Fibroblast of the aortic adventitia (primary cell): ENCODE measurements at places on chromosomes 6 and 20.

DNA sequence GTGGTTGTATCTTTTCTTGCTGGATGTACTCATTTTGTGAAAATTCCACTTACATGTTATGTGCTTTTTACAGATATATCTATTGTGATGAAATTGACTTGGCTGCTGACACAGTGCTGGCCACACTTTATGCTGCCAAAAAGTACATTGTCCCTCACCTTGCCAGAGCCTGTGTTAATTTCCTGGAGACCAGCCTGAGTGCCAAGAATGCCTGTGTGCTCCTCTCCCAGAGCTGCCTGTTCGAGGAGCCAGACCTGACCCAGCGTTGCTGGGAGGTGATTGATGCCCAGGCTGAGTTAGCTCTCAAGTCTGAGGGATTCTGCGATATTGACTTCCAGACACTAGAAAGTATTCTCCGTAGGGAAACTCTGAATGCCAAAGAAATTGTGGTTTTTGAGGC, 4.9 kb downstream of the BTBD3 start:
- DNase-seq: no peak

DNA sequence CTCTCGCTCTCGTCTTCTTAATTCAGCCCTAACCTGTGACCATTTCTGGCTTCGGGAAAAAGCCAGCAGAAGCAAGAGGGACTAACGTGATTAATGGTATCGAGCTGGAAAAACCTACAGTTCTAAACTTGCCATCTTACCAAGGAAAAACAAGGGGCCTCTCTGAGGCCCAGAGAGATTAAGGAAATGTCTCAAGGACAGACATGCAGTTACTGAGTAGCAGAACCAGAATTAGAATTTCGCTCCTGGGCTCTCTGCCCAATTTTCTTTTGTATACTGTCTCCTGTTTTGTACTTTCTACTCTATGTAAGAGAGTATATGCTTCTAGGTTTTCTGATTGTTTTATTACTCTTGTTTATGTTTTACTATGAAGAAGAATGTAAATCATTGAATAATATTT, 67.8 kb upstream of the LTV1 start:
- DNase-seq: no peak

DNA sequence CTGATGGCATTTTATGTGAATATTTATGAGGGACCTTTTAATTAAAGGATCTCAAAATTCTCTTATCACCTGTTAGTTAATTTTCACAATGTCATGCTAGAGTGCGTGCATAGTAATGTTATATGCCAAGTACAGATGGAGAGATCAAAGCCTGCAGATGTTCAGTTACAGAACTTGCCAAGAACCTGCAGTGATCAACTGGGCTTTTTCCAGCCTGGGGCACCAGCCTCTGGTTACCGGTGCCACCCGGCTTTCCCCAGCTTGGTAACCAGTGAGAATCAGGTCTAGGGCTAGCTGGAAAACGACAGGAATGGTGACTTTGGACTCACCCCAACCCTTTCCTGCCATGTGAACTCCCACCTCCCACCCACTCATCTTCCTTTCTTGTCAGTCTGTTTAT, 91.8 kb downstream of the CAP2 start:
- DNase-seq: no peak

DNA sequence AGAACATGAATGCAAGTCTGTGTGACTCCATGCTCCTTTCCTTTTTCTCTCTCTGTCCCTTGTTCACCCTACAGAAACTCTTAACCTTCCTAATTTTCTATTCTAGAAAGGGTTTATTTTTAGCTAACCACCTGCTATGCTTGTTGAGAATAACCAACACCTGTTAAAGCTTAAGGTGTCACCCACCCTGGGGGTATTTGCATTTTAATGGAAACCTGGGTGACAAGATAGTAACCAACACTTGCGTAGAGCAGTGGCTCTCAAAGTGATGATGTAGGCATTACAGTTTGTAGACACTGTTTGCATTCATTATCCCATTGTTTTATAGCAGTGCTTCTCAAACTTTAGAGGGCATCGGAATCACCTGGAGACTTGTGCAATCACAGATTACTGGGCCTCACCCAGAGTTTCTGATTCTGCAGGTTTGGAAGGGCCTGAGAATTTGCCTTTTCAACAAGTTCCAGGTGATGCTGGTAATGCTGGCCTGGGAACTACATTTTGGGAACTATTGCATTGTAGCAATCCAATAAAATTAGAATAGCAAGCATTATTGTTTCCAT, 114.4 kb upstream of the ARMC2 start:
- DNase-seq: no peak

- DNase-seq: no peak
Measured at GRCh38 chr20:11205769-11206362, 532.1 kb upstream of the JAG1 start.

GRCh38 chr6:44593539-44593944, 206.0 kb downstream of the CDC5L start:
- DNase-seq: peak; percentile 73

DNA sequence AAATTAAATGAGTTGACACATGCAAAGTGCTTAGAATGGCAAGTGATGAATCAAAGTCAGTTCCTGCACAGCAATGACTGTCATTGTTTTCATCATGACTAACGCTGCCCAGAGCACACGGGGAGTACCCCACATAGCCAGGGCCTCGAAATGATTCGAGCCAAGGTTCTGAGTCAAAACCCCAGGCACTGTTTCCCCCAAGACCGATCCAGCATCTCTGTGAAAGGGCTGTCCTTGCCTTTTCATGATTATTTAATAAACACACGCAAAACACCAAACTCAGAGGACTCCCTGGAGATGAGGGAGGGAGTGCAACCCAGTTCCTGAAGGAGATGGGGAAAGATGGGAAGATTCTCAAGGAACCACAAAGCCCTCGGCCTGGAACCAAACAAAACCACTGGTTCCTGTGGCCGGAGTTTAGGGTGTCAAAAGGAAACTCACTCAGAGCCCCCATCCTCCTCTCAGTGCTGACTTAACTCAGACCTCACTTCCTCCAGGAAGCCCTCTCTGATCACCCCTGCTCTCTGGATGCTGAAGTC, 3.8 kb downstream of the PREX1 start:
- DNase-seq: peak; percentile 75

- peak; percentile 66 for DNase-seq
Measured at GRCh38 chr20:32336918-32337347, 21.2 kb upstream of the ASXL1 start.

DNA sequence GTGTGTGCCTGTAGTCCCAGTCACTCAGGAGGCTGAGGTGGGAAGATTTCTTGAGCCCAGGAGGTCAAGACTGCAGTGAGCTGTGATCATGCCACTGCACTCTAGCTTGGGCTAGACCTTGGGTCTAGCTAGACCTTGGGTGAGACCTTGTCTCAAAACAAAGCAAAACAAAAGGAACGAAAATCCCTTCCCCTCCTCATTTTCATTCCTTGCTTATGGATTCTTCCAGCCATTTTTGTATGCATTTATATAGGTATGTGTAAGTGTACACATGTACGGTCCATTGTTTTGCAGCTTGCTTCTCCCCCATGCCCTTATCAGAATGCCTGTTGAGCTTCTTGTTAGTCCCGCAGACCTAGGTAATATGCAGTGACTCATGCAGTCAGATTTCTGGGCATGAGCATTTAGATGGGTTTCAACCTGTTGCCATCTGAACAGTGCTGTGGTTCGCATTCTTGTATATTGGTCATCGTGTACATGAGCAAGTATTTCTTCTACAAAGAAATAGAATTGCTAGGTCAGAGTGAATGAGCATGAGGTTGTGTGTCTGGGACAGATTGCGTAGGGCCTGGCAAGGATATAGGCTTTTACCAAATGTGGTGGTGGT, 73.2 kb downstream of the ATRN start:
- DNase-seq: peak; percentile 46

- DNase-seq: no peak
Measured at GRCh38 chr20:61500791-61501321, 248.8 kb downstream of the CDH4 start.

- DNase-seq: no peak
Measured at GRCh38 chr20:2804041-2804828, 3.8 kb upstream of the CPXM1 start.

DNA sequence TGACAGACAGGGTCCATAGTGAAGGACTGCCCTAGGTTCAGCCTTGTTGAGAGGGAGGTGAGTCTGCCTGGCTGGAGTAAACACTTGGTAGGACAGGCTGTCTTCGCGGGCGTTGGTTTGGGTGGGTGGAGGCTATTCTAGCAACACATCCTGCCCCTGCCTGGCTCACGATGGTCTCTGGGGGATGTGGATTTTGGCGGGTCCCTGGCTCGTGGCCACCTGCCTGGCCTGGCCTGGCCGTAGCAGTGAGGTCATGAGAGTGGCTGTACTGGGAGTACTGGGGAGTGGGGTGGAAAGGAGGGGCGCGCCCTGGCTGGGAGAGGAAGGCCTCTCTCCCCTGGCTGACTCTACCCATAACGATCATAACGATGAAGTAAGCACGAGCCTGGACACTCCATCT, 30.2 kb upstream of the MRPS18A start:
- DNase-seq: peak; percentile 56

- no peak for DNase-seq
Measured at GRCh38 chr6:75557068-75557467, 44.6 kb upstream of the SENP6 start.

DNA sequence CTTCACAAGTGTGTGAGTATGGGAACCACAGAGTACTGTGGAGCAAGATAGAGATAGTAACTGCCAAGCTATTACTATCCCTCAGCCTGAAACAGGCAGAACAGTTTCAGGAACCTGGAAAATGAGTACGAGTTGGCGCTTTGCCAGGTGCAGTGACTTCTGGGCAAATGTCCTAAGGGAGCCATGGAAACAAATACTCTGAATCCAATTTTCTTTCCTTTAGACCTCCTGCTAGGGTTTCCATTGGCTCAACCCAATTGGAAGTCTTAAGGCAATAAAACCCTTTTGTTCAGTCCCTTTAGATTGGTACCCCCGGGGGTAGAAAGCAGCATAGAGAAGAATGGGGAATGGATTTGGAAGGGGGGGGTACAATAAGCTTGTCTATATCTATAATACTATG, 205.0 kb upstream of the EPHA7 start:
- no peak for DNase-seq

- peak; percentile 8 for DNase-seq
Measured at GRCh38 chr6:97947841-97948240, 664.8 kb upstream of the MMS22L start.

DNA sequence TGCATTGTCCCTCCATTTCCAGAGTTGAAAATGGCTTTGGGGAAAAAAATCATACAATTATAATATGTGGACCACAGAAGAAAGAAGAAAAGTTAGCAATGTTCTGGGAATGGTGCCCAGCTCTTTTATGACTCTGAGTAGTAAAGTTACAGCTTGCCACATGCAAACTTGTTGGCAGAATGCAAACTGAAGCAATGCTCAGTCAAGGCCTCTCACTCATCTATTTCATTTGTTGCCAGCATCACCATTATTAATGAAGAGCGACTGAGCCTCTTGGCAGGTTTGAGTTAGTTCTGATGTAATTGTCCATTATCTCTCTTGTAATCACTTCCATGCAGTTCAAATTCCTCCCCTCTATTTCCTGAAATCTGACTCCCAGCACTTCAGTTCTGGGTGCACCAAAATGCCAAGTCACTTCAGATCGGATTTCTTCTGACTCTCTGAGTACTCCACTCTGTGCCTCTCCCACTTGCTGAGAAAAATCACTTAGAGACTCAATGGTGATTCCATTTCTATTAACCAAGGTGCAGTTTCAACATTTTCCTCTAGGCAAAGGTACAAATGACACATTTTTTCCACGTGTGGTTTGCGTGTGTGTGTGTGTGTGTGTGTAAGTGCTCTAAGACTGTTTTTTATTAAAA, 154.4 kb upstream of the STMND1 start:
- DNase-seq: peak; percentile 100

DNA sequence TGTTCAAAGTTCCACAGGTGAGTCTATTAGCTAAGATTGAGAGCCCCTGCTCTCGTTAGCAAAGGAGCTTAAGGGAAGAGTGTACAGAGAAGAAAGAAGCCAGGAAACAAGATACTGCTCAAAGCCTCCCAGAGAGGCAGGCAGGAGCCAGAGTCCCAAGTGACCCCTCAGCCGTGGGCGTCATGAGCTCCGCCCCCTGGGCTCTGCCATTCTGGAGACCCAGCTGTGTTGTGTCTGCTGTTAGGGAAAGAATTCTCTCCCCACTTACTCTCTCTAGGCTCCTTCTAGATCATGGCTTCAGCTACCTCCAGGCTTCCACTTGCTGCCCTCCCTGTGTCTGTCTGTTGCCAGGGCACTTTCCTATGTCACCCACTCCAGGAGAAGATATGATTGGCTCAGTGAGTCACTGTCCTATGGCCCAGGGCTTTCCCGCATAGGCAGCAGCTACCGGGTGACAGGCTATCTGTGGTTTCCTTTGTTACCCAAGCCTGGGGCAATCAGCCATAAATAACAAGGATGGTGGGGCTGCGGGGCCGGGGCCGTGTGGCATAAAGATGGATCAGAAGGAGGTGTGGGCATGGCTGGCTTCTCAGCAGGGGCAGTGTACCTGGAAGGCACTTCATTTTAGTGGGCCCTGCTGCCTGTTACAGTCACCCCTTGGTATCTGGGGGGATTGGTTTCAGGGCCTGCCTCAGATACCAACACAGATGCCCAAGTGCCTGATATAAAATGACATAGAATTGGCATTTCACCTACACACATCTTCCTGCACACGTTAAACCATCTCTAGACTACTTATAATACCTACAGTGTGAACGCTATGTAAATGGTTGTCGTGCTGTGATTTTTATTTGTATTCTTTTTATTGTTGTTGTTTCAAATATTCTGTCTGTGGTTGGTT, 118.9 kb downstream of the ARMC2 start:
- peak; percentile 39 for DNase-seq

GRCh38 chr6:79922018-79922417, 25.3 kb downstream of the ELOVL4 start:
- DNase-seq: no peak

GRCh38 chr6:108560463-108561308, at the start of gene FOXO3:
TSS of gene FOXO3 (plus strand) at chr6:108560917. CDS start at chr6:108561209, 292 bp downstream.
- peak; percentile 81 for DNase-seq

DNA sequence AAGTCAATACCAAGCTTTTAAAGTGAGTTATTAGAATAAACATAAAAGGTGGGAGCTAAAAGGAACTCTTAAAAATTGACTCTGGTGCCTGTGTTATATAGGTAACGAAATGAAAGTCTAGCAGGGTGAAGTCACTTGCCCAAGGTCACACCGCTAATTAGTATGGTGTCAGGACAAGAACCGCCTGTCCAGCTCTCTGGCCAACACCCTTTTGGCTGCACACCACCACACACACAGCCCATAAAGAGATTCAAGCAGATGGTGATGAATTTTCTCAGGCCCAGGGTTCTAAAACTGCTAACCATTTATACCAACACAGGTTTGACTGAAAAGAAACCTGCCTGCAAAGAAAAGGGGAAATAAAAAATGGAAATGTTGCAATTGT, 20.2 kb downstream of the GFOD1 start:
- no peak for DNase-seq

- peak; percentile 47 for DNase-seq
Measured at GRCh38 chr6:32105433-32105832, 3.7 kb downstream of the TNXB start.

DNA sequence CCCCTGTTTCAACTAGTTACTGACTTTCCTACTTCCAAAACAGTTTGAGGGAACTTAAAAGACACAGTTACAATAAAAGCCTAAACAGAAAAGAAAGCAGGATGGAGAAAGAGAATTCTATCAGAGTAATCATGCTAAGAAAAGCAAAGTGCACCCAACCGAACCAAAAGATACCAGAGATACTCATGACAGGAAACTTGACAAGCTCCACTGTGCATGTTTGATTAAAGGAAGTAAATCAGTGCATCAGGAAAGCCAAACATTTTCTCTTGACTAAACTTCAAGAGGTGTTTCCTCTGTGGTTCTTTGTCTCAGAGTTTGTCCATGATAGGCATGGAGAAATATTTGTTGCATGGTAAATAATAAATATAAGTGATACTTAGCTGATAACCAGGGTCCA, 138.9 kb downstream of the PACRG start:
- DNase-seq: no peak

GRCh38 chr20:63968136-63968927, 1.4 kb downstream of the ZNF512B start:
- no peak for DNase-seq
